ENCODE measurements at places on chromosomes 3 and 15. TPM values are rescaled to one million over a fixed set of nuclear protein-coding genes. Genes with fewer than 3 reads are reported as not detected.
A peak's percentile ranks its signal among the peaks of the same experiment; 100 is the strongest.

The SCN11A gene
- not detected for total RNA-seq

DNA sequence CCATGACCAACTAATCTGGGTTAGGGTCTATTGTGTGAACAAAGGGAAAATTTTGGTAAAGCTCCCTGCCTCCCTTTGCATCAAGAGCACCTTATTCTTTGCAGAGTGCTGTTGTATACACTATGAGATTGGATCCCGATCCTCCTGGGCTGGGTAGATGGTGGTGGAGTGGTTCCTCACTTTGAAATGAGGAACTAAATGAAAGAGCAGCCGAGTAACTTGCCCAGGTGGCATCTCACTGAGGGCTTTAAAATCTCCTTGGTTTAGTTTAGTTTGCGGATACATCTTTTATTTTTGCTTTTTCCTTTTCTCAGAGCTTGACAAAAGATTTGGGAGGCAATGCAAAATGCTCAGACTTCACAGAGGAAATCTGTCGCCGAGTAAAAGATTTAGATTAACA lies 19.4 kb downstream of the IDH3A start:
- no peaks in the 10 kb centered on the region for H3K27me3 ChIP-seq
- H3K27ac ChIP-seq, result peak overlapping the region; percentile 27
- H3K4me1 ChIP-seq, result peaks cover 26% of the 10 kb centered on the region
- peaks cover 63% of the 10 kb centered on the region for H3K36me3 ChIP-seq
- H3K4me3 ChIP-seq, result no peak overlapping the region
- DNase-seq, result no peak

The THSD4 gene
- not detected for total RNA-seq

GRCh38 chr15:28114721-28115622 lies 15.9 kb upstream of the OCA2 start:
- no peak overlapping the region for H3K4me3 ChIP-seq
- H3K27me3 ChIP-seq, result no peaks in the 10 kb centered on the region
- peaks cover 19% of the 10 kb centered on the region for H3K36me3 ChIP-seq
- DNase-seq, result no peak
- no peak overlapping the region for H3K27ac ChIP-seq

DNA sequence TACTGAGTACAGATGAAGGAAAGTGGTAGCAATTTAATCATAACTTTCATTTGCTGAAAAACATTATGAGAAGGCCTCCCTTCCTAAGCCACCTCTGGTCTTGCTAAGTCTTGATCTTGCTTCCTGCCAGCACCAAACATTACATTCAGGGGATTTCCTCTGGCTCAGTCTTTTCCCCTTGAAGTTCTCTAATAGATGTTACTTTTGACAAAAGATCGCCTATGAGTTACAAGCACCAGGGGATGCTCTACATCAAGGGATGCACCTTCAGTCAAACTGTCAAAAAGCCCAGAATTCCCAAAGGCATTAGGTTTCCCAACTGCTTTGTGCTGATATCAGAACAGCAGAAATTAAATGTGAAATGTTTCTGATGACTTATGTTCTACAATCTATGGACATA lies 47.3 kb downstream of the AQP9 start:
- no peaks in the 10 kb centered on the region for H3K36me3 ChIP-seq
- H3K27me3 ChIP-seq, result peaks cover 35% of the 10 kb centered on the region
- DNase-seq, result no peak
- H3K27ac ChIP-seq, result no peak overlapping the region
- H3K4me1 ChIP-seq, result peaks cover 8% of the 10 kb centered on the region
- H3K4me3 ChIP-seq, result no peak overlapping the region

The DLEC1 gene
- 0.36 TPM for total RNA-seq

The ARPIN gene
- not detected for total RNA-seq
